ENCODE measurements at places on chromosomes 3 and 15.
A peak's percentile ranks its signal among the peaks of the same experiment; 100 is the strongest.

- no peak for DNase-seq
These were observed 78.4 kb upstream of the TRIM42 start for GRCh38 chr3:140599496-140599895.

- DNase-seq, result no peak
These were observed 124.4 kb downstream of the SHOX2 start for GRCh38 chr3:157981819-157982218.

GRCh38 chr3:62128681-62129080 lies 244.7 kb downstream of the FEZF2 start:
- no peak for DNase-seq

DNA sequence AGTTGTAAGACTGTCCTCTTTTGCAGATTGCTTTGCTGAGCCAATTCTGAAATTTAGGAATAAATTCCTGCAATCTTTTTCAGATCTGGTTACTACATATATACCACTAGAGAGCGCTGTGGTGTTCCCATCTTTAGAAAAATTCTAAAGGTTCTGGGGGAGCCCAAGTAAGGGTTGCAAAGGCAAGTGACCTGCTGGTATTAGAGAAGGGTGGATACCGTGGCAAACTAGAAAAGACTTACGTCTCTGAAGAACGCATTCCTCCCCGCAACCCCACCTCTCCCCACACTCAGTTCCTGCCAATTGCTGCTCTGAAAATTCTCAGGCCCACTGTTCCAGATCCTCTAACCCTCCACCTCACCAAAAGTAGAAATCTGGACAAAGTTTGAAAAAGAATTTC lies 48.5 kb downstream of the EFHB start:
- no peak for DNase-seq

- no peak for DNase-seq
These were observed 255.3 kb upstream of the ZPLD1 start for GRCh38 chr3:102179326-102180177.

DNA sequence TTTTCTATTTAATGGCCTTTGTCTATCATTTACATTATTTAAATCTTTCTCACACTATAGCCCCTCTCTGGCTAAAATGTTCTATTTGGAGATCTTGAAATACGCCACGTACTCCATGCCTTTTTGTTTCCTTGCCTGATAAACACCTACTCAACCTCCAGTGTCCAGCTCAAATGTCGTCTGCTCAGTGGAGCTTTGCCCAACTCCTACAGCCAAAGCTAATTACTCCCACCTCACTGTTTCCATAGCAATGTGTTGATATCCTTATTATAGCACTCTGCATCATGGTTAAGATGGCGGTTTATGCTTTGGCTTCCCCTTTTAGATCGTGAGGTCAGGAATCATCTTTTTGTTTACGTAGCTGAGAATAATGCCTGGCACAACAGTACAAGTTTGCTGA lies 55.9 kb downstream of the NGLY1 start:
- DNase-seq, result no peak

DNA sequence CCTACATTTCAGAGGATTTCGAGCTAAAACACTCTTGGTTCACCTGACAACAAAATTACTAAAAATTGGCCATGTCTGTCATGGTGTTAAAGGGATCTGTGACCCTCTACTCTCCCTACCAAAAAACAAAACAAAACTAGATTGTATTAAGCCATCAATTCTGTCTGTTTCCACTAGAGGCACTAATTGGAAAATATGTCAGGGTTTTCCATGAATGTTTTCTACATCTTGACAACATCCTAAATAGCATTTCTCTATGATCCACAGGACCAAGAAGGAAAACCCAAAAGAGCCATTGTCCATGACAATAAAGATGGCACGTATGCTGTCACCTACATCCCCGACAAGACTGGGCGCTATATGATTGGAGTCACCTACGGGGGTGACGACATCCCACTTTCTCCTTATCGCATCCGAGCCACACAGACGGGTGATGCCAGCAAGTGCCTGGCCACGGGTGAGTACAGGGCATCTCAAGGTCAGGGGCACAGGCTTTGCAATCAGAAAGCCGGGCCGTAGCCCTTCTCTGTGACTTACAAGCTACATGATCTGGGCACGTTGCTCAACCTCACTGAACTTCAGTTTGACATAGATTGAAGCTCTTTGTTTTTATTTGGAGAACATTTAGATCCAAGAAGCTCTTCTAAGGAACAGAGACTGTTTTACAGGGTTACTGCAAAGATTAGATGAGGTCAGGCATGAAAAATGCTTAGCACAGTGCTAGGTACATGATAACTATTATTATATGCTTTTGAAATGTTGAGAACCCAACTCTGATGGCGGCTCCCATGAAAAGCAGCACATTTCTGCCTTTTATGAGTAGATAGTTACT lies 74.8 kb downstream of the DNASE1L3 start:
- DNase-seq, result peak; percentile 42

DNA sequence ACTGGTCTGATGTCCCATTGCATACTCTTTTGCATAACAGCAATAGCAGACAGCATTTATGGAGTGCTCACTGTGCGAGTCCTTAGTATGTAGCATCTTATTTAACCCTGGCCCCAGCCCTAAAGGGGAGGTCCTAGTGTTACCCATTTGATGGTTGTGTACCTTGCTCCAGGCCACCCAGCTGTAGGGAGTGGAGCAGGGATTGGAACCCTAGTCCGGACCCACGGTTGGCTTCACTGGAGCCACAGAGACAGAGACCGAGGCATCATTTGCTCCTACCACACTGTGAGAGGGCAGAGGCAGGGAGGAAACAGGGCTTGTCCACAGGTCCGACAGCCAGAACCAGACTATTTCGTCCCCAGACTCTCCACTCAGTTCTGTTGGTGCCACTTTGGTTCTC lies 16.0 kb upstream of the TSEN2 start:
- no peak for DNase-seq

GRCh38 chr15:87753539-87753938 lies 503.0 kb downstream of the NTRK3 start:
- DNase-seq, result no peak

GRCh38 chr15:74788683-74789151 lies 6.8 kb downstream of the CSK start:
- DNase-seq, result no peak

DNA sequence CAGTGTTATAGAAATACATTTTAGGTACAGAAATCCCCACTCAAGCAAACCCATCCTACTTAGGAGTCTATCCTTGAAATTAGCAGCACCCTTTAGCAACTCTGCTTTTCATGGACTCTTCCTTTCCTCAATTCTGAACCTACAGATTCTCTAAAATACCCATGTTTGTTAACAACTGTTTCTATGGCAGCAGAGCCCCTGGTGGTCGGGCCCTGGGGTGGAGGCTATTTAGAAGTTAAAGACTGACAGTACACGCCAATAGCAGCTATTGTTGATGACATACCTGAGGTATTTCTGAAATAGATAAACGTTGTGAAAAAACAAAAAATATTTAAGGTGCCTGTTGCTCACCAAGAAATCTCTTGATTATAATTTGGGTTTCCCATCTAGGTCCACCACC lies 23.4 kb upstream of the NRG4 start:
- DNase-seq, result no peak

- no peak for DNase-seq
These were observed 33.5 kb upstream of the HHATL start for GRCh38 chr3:42736081-42736480.

DNA sequence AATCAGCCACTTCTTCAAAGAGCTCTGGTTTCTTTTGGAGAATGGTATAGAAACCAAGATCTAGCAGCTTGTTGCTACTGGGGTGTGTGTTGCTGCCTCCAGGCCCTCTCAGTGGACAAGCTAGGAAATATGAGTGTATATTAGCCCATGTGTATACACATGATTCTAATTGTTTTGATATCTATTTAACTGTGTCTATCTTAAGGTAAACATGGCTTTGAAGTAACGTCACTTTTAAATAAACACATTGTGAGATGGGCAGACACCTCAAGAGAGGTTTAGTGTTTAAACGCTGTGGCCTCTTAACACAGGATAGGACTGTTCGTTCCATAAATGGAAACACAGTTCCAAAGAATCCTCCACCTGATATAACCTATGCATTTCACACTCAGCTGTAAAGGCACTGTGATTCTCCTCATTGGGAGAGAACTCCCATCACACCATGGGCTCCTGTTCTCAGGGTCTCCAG lies 87.0 kb downstream of the GMPS start:
- no peak for DNase-seq

DNA sequence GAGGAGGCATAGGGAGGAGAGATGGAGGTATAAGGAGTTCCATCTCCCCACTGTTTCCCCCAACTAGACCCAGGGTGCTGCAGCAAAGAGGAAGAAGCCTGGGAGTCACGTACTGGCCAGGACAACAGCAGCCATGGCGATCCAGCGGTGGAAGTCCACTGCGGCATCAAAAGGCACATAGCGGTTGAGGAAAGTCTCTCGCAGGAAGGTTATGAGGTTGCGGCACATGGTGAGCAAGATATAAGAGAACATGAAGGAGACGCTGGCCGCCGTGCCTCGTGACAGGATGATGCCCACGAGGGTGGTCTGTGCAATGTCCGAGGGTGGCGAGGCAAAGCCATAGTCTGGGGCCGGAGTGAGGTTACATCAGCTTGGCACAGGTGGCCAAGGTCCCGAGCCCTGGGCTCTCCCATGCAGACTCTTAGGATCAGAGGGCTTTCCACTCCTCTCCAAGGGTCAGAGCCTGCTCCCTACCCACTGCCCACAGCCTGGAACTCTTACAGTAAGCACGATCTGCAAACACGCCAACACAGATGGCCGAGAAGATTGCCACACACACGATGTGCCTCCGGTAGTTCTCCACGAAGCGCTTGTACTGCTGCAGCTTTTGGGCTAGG lies 14.3 kb downstream of the DUOX2 start:
- no peak for DNase-seq

- no peak for DNase-seq
These were observed 6.2 kb upstream of the NIPA1 start for GRCh38 chr15:22780267-22780666.

- DNase-seq, result no peak
These were observed 286.5 kb upstream of the RBMS3 start for GRCh38 chr3:28994161-28994905.

DNA sequence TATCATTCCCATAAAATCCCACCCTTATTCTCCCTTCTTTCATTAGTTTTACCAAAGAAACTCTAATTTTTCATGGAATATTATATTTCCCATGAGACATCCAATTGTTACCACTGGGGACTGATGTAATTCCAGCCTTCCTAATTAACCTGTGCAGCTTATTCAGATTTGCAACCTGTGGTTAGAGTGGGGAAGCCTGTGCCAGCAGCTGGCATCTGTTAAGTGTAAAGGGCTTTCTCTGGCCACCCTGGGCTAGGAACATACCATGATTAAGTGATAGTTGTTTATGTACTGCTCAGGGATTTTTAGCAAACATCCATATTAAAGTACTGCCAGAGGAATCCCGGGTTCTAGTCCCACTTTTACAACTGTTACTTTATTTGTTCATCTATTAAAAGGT lies 78.2 kb downstream of the TPRG1 start:
- DNase-seq, result no peak

GRCh38 chr3:160200353-160200752 lies 24.9 kb upstream of the C3orf80 start:
- DNase-seq, result no peak

Measured in left ventricle myocardium inferior (tissue), 1 donor.